ENCODE measurements at places on chromosomes 6 and 20.
A peak's percentile ranks its signal among the peaks of the same experiment; 100 is the strongest.

DNA sequence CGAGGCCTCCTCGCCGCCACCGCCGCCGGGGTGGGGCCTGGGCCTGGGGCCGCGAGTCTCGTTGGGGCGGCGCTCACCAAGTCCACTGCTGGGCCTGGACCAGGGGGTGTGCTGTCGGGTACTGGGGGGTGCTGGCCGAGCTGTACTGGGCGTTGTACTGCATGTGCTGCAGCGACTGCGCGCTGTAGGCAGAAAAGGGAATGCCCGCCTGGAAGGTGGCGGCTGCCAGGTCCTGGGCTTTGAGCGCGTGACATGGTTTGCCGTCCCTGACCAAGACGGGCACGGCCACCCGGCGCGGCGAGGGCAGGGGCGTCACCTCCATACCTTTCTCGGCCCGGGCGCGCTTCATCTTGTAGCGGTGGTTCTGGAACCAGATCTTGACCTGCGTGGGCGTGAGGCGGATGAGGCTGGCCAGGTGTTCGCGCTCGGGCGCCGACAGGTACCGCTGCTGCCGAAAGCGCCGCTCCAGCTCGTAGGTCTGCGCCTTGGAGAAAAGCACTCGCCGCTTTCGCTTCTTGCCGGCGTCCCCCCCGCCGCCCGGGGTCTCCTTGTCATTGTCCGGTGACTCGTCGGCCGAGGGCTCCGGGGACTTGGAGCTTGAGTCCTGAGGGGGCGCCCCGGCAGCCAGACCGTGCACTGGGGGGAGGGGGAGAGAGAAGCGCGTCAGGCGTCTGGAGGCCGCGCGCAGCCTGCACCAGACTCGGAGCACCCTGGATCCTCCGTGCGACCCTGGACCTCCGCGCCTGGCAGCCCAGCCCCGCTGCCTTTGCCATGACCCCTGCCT, 1.8 kb downstream of the NKX2-2 start:
- peak; percentile 87 for DNase-seq

GRCh38 chr6:14290041-14290771, 172.6 kb downstream of the CD83 start:
- no peak for DNase-seq

GRCh38 chr6:170075659-170076223, 215.1 kb downstream of the DLL1 start:
- DNase-seq = no peak

- no peak for DNase-seq
These were observed 95.7 kb downstream of the SLC23A2 start for GRCh38 chr20:4905613-4906012.

DNA sequence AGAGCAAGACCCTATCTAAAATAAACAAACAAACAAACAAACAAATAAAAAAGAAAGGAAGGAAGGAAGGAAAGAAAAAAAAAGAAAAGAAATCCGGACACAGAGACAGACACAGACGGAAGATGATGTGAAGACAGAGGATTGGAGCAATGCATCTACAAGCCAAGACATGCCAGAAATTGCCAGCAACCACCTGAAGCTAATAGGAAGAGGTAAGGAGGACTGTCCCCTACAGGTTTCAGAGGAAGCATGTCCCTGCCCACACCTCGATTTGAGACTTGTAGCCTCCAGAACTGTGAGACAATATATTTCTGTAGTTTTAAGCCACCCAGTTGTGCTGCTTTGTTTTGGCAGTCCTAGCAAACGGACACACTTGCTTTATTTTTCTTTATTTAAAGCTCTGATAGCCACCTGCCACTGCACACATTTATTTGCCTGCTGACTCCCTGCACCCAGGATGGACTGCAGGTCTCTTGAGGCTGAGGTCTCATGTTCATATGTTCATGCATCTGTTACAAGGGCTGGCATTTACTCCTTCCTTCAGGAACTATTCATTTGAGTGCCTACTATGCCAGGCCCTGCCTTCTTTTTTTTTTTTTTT, 20.7 kb upstream of the ZMYND8 start:
- no peak for DNase-seq

DNA sequence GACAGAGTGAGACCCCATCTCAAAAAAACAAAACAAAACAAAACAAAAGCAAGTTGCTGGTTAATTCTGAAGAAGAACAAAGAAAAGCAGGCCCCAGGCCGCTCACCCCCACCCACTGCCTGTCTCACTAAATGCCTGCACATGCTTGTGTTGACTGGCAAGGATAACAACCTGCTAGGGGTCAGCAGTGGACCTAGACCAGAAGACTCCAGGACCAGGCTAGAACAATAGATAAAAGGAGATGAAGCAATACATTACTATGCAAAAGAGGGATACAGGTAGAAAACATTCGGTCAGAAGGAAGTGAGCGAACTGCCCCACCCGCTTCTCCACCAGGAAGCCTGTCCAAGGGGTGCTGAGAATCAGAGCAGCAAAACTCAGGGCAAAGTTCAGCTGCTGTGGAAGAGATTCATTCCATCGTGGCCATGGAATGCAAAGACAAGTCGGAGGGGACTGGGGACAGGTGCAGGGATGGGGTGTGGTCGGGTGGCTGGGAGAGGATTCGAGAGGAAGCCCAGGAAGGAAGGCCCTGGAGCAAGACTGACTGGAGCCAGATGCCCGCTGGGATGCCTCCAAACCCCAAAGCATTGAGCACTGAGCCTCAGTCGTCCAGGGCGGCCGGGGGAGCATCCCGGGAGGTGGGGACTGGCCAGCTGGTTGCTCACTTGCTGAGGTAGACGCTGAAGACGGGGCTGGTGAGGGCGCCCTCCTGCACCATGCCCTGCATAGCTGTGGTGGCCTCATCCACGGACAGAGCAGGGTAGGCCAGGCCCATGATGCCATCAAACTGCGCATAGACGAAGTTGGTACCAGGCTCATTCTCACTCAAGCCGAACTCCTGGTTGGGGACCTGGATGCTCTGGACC, 5.3 kb downstream of the PGC start:
- DNase-seq = no peak

DNA sequence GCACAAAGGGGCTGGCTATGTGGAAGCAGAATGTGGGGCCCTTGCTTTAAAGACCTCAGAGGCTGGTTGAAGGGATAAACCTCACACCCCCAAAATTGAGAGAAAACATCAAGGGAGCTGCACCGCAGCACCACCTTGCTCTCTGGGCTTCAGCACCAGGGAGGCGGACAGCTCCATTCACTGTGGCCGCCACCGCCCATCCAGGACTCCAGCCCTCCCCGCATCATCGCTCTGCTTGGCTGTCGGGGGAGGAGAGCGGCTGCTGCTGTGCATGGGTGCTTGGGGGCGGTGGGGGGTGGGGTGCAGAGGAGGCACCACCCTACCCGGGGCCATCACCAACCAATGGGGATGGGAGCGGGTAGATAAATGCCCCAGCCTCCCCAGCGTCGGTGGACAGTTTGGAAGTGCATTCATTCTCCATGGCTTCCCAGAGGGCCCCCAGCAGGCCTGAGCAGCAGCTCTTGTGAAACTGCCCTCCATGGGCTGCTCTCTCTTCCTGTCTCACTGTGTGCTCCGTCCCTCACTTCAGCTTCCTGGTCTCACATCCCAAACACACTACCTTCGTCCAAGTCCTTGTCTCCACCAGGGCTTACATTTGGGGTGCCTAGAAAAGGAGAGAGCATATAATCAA, 75.7 kb upstream of the BHLHE23 start:
- peak; percentile 97 for DNase-seq

GRCh38 chr20:49391404-49392245, 90.8 kb downstream of the KCNB1 start:
- DNase-seq = no peak

DNA sequence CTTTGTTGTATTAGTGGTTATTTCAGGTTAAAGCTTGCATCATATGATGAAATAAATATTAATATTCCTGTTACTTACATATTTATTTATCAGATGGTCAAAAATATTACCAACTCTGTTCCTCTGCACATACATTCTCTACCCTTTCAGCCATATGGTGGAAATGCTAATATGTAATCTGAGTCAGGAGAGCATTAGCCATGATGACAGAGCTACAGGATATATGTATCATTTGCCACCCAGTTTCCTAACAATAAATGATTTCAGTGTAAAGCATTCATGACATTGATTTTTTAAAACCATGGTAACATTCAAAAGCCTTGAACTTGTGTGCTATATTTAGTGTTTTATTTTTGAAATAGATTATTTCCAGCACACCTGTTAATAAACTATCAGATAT, 16.6 kb downstream of the POPDC3 start:
- no peak for DNase-seq

- no peak for DNase-seq
These were observed 125.8 kb downstream of the DLL1 start for GRCh38 chr6:170165085-170165470.

DNA sequence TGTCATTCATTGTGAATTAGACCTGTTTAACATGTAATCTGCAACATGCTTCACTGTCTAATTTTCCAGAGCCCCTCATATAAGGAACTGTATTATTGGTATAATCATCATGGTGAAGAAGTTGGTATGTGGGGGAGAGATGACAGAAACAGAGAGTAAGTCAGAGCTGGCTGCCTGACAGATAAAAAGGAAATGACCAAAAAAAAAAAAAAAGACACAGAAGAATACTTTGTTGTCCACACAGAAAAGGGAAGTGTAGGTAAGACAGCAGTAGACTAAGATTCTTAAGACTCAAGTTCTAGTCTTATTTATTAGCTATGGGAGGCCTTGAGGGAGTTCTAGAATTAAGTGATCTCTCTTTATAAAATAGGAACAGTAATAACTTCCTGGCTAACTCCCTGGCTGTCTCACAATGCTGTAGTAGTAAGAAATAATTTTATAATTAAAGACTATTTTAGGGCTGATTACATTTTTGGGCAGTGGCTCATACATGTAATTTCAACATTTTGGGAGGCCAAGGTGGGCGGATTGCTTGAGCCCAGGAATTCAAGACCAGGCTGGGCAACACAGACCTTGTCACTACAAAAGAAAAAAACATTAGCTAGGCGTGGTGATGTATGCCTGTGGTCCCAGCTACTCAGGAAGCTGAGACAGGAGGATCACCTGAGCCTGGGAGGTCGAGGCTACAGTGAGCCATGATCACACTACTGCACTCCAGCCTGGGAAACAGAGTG, 102.5 kb downstream of the PRL start:
- DNase-seq = no peak

- no peak for DNase-seq
These were observed 4.6 kb upstream of the PREX1 start for GRCh38 chr20:48832405-48832730.

- DNase-seq = no peak
These were observed 181.7 kb upstream of the ARID1B start for GRCh38 chr6:156595476-156595875.

- DNase-seq = no peak
These were observed 793.9 kb downstream of the QKI start for GRCh38 chr6:164208371-164208770.

GRCh38 chr20:64040231-64041039, 4.5 kb downstream of the C20orf204 start:
- DNase-seq = no peak

Measured in H7 (cell line).